ENCODE measurements at places on chromosomes 7 and 10. TPM values are rescaled to one million over a fixed set of nuclear protein-coding genes. Genes with fewer than 3 reads are reported as not detected.

The SAMD9L gene
- 21.5 TPM for total RNA-seq

GRCh38 chr7:91771394-91771793, 109.1 kb downstream of the MTERF1 start:
- H3K27me3 ChIP-seq, result no peaks in the 10 kb centered on the region
- DNase-seq, result no peak
- no peak overlapping the region for H3K27ac ChIP-seq
- H3K4me1 ChIP-seq, result no peaks in the 10 kb centered on the region
- no peaks in the 10 kb centered on the region for H3K36me3 ChIP-seq
- no peak overlapping the region for H3K4me3 ChIP-seq

DNA sequence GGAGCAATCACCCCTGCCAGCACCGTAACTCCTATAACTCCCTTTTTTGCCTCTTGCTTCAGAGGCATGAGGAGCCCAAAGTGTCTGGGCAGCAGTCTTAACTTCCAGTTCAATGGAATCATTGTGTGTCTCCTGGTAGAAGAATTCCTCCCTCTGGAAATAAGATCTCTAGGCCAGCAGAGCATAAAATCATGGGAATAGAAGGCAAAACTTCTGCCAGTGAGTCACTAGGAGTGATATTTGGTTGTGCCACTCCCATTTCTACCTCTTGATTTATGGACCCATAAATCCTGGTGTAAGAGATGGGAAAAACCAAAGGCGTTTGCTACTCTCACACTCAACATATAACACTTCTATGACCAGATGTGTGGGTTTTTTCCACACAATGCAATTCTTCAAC, 104.9 kb upstream of the FAM180A start:
- DNase-seq, result no peak
- no peaks in the 10 kb centered on the region for H3K27me3 ChIP-seq
- H3K27ac ChIP-seq, result no peak overlapping the region
- no peaks in the 10 kb centered on the region for H3K36me3 ChIP-seq
- no peaks in the 10 kb centered on the region for H3K4me1 ChIP-seq

GRCh38 chr10:107409522-107409921, 245.0 kb upstream of the SORCS1 start:
- no peak overlapping the region for H3K27ac ChIP-seq
- no peaks in the 10 kb centered on the region for H3K36me3 ChIP-seq
- no peak for DNase-seq
- no peak overlapping the region for H3K4me3 ChIP-seq

DNA sequence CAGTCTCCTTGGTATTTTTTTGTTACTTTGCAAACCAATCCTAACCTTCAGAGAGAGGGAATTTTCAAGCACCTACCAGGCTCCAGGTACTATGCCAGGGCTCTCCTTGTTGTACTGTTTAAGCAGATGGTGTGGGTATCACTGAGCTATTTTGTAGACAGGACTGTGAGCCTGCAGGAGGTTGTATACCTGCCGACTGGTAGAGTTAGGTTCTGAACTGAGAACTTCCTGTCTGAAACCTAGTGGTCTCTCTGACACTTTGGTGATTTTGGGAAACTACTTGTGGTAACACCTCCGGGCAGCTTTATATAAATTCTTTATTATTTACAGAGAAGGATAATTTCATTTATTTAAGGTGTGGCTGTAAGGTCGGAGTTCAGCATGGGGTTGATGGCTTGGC, 4.6 kb downstream of the ZNF853 start:
- peaks cover 13% of the 10 kb centered on the region for H3K36me3 ChIP-seq
- H3K27ac ChIP-seq, result no peak overlapping the region
- no peaks in the 10 kb centered on the region for H3K27me3 ChIP-seq

All from activated naive CD8-positive, alpha-beta T cell treated with anti-CD3 and anti-CD28 coated beads for 36 hours (primary cell).